Stromal cell of bone marrow (primary cell): ENCODE measurements at places on chromosomes 1 and 21.

DNA sequence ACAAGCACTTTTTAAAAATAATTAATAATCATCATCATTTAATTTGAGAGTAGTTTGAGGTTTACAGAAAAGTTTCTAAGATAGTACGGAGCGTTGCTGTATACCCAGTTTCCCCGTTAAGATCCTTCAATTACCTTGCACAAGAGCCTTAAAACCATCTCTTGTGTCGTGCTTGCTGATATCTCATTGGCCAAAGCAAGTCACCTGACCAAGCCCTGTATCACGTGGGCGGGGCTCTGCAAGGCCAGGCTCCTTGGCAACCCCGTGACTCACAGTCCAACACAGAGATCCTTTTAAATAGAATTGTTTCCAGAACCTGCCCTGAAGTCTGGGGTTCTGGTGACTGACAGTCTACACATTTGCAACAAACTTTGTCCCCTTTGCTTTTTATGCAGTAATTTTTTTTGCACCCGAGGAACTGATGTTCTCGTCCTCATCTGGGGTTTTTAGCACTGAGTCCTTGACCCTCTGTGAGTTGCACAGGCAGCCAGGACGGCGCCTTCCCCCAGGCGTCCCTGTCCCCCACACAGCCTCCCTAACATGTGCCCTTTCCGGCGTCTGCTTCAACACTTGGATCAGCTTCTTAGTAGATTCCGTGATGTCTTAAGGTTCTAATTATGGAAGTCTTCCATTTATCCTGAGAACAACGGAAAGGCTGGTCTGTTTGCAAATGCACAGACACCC lies 183.3 kb upstream of the TMEM51 start:
- peak; percentile 76 for DNase-seq

DNA sequence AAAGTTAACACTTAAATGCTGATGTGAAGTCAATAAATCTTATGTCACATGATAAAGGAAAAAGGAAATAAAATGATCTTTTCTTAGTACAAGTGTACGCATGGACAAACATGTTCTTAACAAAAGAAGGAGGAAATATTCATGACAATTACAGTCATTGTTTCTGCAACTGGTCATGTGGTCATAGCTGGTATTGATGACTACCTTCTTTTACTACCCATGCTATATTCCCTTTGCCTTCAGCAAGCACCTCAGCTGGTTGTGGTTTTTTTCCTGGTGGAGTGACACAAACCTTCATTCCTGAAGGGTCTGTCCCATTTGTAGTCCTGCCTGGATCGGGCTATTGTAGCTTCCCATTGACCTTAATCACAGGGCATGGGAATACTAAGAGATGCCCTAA lies 23.4 kb upstream of the TSHB start:
- DNase-seq: no peak

DNA sequence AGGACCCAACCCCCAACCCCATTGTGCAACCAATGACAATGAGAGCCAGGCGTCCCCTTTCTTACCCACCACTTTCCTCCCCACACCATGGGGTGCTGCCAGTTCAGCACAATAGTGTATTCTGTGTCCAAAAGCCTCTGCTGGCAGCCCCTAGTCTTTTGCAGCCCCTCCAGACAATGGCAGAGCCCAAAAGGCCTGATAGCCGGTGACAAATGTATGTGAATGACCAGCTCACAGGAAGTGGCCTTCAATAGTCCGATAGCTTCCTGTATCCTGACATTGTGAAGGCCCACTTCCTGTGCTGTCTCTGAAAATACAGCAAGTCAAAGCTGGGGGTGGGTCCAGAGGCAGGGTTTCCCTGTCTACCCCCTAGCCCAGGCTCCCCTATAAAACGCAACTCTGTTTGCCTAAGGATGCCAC lies 16.6 kb downstream of the SMIM12 start:
- no peak for DNase-seq

- no peak for DNase-seq
These were observed 74.8 kb downstream of the ATP5PO start for GRCh38 chr21:33840771-33841170.

DNA sequence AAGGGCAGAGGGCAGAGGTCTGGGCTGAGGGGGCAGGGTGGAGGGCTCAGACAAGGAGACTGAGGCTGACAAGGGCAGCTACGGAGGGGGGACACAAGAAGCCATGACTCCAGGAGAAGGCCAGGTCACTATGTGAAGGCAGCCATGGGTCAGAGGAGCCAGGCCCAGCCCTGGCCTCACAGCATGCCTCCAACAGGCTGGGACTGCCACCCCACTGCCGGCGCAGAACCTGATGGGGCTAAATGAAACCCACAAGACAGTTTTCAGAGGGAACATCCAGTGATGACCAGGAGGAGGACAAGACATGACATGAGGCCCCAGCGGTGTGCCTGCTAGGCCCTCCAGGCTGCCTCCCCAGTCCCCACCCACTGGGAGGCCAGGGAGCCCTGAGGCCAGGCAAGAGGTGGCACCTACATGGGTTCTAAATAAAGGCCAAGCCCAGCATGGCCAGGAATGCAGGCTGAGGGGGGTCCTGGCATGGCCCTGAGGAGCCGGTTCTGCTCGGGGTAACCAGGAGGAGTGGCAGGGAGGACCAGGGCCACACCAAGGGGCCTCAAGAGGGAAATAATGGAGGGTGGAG lies 27.3 kb upstream of the LSS start:
- no peak for DNase-seq

DNA sequence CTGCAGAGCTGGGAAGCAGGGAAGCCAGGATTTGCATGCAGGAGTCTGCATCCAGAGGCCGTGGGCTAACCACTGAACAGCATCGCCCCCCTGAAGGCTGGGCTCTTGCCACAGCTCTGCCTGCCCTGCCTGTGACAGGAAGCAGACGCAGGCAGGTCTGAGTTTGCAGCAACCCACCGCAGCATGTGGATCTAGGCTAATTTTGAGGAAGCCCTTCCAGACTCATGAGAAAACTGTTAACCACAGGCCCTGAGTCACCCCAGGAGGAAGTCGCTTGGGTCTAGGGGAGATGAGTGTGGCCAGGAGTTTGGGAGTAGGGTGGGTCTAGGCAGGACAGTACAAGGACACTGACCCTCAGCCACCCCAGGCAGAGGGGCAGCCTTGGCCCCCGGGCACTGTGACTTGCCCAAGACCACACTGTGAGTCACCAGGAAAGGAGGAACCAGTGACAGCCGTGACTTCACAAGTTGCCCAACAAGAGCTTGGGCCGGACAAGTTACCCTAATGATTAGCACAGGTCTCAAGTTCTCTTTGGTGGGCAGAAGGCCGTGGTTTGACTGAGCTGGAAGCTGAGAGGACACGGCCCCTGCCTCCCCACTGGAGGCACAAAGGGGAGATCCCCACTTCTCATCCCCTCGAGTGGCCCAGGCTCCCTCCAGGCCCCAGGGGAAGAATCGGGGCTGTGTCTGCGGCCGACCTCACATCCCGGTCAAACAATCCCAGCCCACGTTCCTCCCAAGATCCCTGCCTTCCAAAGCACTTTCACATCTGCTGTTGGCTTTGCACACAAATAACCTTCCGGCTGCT lies 826 bp downstream of the LAPTM5 start:
- peak; percentile 79 for DNase-seq

- no peak for DNase-seq
These were observed 41.9 kb downstream of the MAB21L3 start for GRCh38 chr1:116152950-116153691.

DNA sequence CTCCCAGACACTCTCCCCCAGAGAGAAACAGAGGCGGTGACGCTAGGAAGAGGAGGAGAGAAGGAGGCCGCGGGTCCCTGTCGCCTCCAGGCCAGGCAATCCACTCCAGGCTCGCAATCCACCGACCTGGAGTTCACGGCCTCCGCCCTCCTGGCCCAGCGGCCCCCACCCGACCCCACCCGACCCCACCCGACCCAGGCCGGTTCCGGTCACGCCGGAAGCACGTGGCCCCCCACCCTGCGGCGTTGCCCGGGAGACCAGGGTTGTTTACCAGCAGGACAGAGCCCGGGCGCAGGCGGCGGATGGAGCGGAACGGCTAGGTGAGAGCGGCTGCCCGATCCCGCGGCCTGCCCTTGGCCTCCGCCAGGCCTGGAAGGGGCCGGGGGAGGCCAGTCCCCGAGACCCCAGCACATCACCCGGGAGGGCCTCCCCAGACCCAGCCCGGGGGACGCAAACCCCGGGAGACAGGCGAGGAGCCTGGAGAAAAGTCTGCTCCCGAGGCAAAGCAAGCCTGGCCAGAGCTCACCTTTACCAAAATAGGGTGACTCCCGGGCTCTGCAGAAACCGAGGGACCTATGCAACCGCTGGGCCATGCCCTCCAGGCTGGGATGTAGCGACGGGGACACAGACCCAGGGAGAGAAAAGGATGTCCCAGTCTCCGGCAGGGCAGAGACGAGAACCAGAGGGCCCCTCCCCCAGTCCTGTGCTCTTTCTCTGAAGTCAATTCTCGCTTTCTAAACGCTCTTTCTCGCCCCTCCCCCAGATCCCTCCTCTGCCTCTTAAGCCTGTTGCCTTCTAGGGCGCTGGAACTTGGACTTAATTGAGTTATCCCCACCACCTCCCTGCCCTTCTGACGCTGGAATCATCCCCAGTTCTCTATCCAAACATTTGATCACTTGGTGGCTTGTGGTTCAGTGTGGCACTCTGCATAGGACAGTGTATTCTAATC lies at the start of the genes PLA2G2C and UBXN10:
Gene PLA2G2C, minus strand, starts transcription at position 685 of the 949 bp plus-strand sequence. CDS start 9,155 bp downstream, outside the sequence.
Gene UBXN10, plus strand, starts transcription at position 263 of the 949 bp plus-strand sequence. CDS start 4,466 bp downstream, outside the sequence.
- no peak for DNase-seq
